ENCODE measurements at places on chromosomes 16 and 17.

GRCh38 chr16:19132255-19132654 lies 18.5 kb downstream of the ITPRIPL2 start:
- DNase-seq, result no peak

DNA sequence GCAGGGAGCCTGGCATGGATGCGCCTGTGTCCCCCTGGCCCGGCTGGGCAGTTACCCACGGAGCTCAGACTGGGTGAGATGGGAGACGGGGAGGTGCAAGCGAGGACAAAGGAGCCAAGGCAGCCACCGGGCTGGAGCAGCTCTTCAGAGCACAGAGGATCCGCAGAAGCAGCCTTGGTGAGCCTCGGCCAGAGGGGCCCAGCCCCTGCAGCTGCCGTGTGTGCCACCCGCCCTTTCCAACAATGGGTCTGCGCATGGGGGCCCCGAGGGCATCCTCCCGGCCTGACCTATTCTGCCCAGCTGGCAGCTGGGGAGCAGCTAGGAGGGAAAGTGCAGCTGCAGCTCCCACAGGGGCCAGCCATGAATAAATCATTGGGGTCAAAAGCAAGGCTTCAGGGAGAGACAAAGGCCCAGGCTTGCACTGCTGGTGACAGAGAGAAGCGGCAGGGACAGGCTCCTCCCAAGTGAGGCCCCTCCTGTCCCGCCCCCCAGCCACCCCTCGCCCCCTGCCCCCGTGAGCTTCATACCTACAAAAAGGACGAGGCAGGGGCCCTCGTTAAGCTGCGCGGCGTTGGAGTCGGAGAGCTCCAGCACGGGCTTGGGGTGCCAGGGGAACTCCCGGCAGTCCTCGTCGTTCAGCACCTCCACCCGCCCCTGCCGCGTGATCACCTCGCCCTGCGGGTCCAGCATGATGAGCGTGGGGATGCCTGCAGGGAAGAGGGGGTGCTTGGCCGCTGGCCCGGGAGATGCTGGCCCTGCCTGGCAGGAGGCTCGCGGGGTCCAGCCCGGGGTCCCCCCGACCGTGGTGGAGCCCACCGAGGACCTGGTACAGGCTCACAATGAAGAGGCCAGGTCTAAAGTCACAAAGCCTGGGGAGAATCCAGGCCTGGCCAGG lies 22.6 kb downstream of the MRM3 start:
- no peak for DNase-seq

- DNase-seq, result no peak
Observed at GRCh38 chr16:11254913-11255736, 879 bp downstream of the SOCS1 start.

- no peak for DNase-seq
Observed at GRCh38 chr17:19017401-19017800, 12.8 kb upstream of the FAM83G start.

DNA sequence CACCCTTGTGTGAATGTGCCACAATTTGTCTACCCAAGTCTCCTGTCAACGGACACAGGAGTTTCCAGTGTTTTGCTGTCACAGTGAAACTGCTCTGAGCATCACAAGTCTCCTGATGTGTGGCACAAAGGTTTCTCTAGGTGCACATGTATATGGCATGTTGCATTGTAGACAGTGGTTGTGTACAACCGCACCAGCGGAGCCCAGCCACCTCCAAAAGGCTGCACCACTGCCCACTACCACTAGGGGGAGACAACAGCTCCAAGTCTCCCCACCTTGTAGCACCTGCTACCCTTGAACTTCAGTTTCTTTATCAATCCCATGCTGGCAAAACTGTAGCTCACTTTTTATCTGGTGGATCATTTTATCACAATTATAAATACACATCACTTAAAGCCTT lies 95.5 kb upstream of the ZNF469 start:
- no peak for DNase-seq

DNA sequence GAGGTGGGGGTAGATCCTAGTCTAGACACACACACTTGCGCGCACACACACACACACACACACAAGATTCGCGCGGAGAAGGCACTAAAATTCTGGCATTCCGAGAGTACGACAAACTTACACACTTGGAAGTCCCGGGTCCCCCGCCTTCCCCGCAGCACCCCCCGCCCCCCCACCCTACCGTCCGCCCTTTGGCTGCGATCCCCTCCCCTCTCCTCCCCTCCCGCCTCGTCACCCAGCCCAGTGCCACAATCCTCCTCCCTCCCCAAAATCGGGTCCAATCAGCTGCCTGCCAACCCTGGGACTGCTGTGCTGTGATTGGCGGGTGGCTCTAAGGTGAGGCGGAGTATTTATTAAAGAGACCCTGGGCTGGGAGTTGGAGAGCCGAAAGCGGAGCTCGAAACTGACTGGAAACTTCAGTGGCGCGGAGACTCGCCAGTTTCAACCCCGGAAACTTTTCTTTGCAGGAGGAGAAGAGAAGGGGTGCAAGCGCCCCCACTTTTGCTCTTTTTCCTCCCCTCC lies at the start of gene SOX9:
Gene SOX9, plus strand, starts transcription at position 379 of the 522 bp plus-strand sequence. CDS start 372 bp downstream, outside the sequence.
- peak; percentile 38 for DNase-seq

DNA sequence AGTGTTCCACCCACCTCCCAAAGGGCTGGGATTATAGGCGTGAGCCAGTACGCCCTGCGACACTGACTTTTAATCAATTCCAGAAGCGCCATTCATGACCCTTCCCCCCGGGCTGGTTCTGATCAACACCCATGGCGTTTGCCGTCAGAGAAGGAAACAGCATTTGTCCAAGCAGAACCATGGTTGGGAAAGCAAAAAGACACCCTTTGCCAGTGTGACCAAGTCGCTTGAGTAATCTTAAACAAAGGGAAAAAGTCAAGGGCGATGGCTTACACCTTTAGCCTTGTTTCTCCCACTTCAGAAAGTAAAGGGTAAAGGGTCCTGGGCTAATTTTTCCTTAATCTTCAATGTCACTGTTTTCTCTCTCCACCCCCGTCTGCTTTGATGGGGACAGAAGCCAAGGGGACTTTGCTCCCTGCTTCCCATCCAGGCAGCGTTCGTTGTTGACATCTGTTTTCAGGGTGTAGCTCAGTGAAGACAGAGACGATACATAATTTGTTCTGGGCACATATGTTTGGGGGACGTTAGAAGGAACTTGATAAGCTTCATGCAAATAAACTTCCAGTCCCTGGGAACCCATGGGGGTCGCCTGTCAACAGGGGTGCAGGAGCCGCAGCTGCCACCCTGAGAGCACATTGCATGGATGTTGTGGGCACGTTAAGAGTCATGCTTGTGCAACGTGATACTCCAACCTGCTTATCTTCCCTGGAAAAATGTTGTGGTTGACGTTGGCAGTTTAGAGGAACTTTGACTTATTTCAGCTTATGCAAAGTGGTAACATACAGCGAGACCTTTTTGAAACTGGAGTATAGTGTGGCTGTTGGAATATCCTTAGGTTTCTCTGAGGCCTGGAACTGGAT lies 50.6 kb upstream of the TANGO6 start:
- no peak for DNase-seq

GRCh38 chr16:4882633-4883285 lies 35.5 kb downstream of the UBN1 start:
- no peak for DNase-seq

DNA sequence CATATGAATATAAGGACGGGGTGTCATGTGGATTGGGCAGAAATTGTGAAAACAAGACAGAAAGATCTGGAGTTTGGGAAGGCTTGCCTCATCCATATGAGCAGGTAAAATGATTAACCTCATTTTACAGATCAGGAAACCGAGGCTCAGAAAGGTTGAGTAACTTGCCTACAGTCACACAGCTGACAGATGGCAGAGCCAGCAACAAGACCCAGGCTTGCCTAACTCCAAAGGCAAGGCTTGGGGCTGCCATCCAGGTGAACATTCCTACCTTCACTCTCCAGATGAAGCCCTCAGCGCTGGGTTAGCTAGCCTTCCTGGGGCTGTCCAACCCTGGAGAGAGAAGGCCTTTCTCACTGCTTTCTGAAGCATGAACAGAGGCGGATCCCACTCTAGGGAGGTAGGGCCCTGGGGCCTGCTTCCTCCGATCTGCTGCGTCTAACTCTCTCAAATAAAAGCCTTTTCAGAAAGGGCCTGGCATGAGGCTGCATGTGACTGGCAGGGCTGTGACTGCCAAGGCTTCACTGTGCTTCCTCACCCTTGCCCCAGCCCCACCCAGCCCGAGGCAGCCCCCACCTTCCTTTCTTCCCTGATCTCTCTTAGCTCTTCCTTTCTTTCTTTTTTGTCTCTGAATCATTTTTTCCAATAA lies 107.8 kb downstream of the GNAO1 start:
- no peak for DNase-seq

- no peak for DNase-seq
Observed at GRCh38 chr16:1775006-1775845, 2.3 kb upstream of the MRPS34 start.

DNA sequence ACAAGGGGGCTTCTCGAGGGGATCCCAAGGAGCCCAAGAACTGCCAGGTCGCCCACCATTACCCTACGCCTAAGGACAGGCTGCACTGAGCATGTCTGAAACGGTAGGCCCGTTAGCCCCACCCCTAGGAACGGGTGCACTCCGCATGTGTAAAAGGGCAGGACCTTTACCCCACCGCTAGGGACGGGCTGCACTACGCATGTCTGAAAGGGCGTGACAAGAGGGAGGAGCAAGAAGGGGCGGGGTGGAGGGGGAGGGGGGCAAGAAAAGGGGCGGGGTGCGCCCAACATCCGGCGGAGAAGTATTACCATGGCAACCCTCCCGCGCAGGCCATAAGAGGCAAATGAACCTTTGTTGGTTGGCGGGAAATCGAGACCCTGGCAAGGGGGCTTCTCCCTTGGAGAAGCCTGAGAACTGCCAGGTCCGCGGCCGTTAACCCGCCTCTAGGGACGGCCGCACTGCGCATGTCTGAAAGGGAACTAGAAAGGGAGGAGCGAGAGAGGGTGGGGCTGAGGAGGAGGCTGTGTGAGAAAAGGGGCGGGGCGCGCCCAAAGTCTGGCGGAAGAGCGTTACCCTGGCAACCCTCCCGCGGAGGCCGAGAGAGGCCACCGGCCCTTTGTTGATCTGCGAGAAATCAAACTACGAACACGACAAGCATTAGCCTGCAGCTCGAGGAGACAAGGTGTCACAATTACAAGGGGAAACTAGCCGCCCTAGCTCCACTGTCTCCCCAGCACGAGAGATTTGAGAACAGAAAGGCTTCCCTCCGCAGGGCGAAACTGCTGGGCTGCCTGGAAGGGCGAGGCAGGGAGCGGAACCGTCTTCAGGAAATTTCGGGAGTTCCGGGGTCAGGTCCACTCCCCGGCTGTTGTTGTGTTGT lies 2046.8 kb downstream of the TP53TG3F start:
- no peak for DNase-seq

- DNase-seq, result no peak
Observed at GRCh38 chr16:70684146-70685060, 1.4 kb downstream of the MTSS2 start.

- DNase-seq, result no peak
Observed at GRCh38 chr17:40321961-40322357, 13.0 kb downstream of the RARA start.

- no peak for DNase-seq
Observed at GRCh38 chr16:2183671-2184070, 12.7 kb downstream of the CASKIN1 start.

GRCh38 chr17:73369111-73369521 lies 57.3 kb upstream of the CDC42EP4 start:
- DNase-seq, result no peak
